Vagina (tissue), 2 donors: ENCODE measurements at places on chromosomes 2 and 18. TPM values are rescaled to one million over a fixed set of nuclear protein-coding genes. Genes with fewer than 3 reads are reported as not detected.

DNA sequence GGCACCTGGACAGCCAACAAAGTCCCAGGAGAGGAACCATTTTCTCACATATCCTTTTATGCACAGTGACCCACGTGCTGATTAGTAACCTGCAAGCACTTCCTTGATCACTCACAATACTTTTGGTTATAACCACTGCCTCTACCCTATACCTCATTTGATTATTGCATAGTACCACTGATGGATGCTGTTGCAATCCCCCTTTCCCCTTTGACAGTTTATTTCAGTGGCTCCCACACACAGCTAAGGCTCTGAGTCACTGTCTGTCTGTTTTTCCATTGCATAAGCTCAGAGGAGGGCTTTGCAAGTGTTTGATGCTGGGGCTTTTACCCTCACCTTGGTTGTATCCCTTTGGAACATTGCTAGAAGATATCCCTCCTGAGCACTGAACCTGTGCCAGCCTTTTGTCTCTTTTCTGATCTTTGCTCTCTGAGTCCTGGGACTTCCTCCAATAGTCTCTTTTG is 101.7 kb upstream of the RBBP8 start:
- H3K4me1 ChIP-seq: no peaks in the 10 kb centered on the region
- H3K4me3 ChIP-seq: no peak overlapping the region
- no peak for DNase-seq
- no peak overlapping the region for H3K27ac ChIP-seq
- no peaks in the 10 kb centered on the region for H3K27me3 ChIP-seq

DNA sequence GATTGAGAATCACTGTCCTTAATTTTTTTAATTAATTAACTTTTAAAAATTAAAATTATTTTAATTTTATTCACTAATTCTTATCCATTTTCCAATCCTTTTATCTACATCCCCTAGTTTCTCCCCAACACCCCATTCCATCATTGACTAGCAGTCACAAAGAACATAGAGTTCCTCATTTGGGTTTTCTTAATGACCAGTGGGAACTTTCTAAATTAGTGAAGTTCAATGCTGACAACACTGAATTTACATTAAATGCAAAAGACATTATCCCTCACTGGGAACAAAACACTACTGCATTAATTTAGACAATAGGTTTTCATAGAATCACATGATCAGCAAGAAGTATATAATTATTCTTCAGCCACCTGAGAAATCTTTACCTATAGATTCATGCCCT is 80.6 kb upstream of the GLS start:
- no peak overlapping the region for H3K27ac ChIP-seq
- no peak for DNase-seq
- H3K36me3 ChIP-seq: no peaks in the 10 kb centered on the region
- H3K4me3 ChIP-seq: no peak overlapping the region
- no peaks in the 10 kb centered on the region for H3K27me3 ChIP-seq

The STK11IP gene
- 11.3 TPM for total RNA-seq

DNA sequence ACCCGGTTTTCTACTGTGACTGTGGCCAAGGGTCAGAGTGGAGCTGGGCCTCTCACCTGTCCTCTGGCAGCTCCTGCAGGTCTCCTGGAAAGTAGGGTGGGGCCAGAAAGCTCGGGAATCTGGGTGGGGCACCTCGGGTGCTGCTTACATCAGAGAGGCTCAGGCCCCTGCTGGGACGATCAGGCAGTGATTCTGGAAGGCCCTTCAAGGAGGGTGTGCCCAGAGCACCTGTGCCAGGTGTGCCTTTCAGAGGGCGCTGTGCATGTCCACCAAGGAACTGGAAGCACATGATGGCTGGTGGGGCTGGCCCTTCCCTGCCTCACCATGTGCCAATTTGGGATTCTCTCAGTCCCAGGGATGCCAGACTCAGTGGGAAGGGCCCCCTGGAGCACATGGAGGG is 44.0 kb downstream of the ATP6V1C2 start:
- H3K36me3 ChIP-seq: no peaks in the 10 kb centered on the region
- DNase-seq: no peak
- H3K4me3 ChIP-seq: no peak overlapping the region
- H3K27ac ChIP-seq: no peak overlapping the region
- no peaks in the 10 kb centered on the region for H3K4me1 ChIP-seq
- no peaks in the 10 kb centered on the region for H3K27me3 ChIP-seq

- H3K27ac ChIP-seq: no peak overlapping the region
- H3K4me3 ChIP-seq: no peak overlapping the region
- peaks cover 8% of the 10 kb centered on the region for H3K36me3 ChIP-seq
- DNase-seq: no peak
Measured at GRCh38 chr2:239168575-239168974, 232.2 kb downstream of the HDAC4 start.

GRCh38 chr2:63093502-63093901 is 42.9 kb downstream of the OTX1 start:
- H3K4me3 ChIP-seq: no peak overlapping the region
- H3K27ac ChIP-seq: no peak overlapping the region
- no peaks in the 10 kb centered on the region for H3K36me3 ChIP-seq

DNA sequence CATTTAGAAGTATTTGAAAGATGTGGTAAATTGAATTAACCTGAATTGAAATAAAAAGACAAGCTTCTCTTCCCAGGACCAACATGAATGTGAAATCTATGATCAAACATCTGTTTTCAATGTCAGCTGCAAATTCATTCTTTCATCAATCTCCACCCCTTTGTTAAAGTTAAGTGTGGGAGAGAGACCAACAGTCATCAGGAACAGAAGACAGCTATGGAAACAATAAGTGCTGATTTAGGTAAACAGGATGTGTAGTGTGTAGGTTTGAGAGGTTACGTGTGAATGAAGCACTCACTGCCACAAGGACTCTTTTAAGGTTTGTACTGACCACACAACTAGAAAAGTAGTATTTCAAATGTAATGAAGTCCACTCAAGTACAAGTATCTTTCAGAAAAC is 1659.8 kb upstream of the CELF4 start:
- H3K36me3 ChIP-seq: no peaks in the 10 kb centered on the region
- DNase-seq: no peak
- no peaks in the 10 kb centered on the region for H3K27me3 ChIP-seq
- no peak overlapping the region for H3K27ac ChIP-seq
- H3K4me1 ChIP-seq: no peaks in the 10 kb centered on the region
